Fibroblast of skin of abdomen (primary cell): ENCODE measurements at places on chromosomes 4 and X.

DNA sequence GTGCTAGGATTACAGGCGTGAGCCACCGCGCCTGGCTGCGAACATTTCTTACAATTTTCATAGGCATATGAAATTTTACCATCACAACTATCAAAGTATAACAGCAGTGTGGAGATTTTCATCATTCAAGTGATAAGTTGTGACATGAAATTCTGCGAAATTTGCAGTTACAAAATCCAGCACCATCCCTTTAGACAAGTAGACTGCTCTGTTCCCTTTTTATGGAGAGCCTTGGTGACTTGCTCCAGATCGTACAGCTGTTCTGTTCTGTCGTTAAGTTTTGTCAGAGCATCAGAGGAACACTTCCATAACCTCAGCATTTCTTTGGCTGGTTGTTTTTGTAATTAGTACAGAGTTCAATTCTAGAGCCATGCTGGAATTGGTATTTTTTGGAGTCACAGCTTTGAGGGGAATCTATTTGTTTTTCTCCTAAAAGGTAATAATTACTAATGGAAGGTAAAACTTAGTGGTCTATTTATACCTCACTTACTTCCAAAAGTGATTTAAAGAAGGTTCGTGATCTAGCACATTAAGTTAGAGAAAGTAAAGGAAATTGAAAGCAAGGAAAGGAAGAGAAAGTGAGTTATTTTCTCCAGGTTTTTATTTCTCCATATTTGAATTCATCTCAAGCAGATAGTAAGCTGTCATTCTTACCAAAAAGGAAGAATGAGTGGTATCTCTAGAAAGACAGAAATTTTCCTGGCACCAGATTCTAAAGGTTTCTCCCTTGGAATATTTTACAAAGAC lies 22.1 kb downstream of the ZRSR2 start:
- no peak for DNase-seq

GRCh38 chrX:27597508-27597907 lies 7.4 kb downstream of the DCAF8L2 start:
- peak; percentile 26 for DNase-seq

DNA sequence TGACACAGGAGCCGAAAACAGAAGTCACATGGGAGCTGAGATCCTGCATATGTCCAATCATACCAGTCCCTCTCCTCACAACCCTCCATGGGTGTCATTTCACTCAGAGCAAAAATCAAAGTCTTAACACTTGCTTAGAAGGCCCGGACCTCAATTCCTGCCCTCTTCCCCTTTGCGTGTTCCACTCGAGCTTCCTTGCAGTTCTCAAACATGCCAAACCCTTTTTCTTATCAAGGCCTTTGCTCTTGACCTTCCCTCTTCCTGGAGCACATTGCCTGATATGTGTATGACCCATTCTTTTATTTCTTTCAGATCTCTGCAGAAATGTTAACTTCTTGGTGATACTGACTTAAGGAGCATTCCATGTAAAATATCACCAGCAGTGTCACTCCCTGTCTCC lies 87.0 kb upstream of the USP38 start:
- no peak for DNase-seq

DNA sequence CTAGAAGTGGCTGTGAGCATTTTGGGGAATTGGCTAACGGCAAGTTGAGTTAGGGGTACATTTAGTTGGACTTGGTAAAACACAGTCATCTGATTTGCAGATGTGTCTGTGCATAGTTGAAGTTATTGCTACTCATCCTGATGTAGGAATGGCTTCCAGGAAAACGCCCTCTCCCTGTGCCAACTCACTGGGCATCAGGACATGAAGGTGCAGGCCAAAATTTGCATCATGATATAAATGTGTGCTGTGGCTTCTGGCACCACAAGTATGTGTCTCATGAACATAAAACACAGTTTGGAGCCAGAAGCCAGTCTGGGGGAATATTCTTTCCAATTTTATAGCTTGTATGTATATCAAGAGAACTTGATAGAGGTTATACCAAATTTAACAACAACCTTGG lies 54.2 kb upstream of the CBR4 start:
- DNase-seq: no peak

DNA sequence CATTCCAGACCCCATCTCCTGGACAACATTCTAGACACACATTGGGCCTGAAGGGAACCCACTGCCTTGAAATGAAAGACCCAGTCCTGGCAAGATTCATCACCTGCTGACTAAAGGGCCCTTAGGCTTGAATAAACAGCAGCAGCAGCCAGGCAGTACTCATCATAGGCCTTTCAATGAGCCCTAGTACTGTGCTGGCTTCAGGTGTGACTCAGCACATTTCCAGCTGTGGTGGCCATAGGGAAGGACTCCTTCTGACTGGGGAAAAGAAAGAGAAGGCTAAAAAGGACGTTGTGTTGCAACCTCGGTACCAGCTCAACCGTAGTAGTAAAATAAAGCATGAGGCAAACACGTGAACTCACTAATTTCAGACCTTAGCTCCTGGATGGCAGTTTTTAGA lies 344.0 kb downstream of the ACTRT1 start:
- DNase-seq: no peak

DNA sequence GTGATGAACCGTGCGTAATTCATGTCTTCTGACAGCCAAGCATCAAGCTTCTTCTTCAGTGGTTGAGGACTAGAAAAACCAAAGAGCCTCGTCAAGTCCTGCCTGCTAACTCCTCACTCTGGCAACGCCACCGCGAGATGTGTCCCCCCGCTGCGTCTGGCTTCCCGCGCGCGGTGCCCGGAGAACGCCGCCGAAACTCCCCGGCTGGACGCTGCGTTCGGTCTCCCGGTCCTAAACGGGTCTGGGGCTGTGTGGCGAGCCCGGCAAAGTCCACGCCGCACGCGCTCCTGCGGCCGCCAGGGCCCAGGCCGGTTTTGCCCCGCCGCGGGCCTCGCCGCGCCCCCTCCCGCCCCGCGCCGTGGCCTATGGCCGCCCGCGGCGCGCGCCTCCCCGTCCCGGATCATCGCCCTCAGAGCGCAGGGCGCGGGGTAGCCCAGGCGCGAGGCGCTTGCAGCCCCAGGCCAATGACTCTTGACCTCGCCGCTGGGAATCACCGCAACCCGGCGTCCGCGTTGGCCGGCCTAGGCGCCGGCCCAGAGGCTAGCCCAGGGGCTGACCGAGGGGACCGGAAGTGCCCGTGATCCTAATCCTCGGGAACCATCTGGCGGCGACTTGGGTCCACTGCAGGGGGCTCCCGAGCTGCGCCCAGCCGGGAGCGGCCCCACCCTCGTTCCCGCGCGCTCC lies at the start of gene AADAT:
Gene AADAT (minus strand): TSS at position 289 of the 684 bp plus-strand sequence. CDS start 266 bp downstream, at position 23.
- peak; percentile 81 for DNase-seq

- DNase-seq: peak; percentile 30
These were observed 18.2 kb downstream of the MRFAP1 start for GRCh38 chr4:6658597-6659075.

- DNase-seq: no peak
These were observed 7.0 kb downstream of the SMIM14 start for GRCh38 chr4:39631700-39632079.

DNA sequence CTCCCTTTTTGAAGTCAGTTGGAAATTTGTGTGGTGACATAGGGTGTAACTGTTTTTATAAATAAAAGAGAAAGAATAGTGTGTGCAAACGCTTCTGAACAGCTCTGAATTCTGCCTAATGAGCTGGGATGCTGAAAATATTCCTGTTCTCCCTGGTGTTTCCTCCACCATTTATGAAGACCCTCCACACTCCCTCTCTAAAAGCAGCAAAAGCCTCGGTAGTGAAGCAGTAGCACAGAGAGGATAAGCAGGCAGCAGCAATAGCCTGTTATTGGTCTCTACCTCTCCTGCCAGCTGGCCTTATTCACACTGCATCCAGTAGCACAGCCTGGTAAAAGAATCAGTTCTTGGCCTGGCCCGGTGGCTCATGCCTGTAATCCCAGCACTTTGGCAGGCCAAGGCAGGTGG lies 406.1 kb downstream of the IQCM start:
- no peak for DNase-seq

DNA sequence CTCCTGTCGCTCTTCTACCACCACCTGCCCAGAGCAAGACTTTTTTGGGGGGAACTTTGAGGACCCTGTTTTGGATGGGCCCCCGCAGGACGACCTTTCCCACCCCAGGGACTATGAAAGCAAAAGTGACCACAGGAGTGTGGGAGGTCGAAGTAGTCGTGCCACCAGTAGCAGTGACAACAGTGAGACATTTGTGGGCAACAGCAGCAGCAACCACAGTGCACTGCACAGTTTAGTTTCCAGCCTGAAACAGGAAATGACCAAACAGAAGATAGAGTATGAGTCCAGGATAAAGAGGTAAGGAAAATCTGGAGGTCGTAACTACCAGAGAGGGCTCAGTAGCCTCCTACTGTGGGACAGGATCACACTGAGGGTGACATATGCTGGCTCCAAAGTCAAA lies 364.5 kb downstream of the MAPK10 start:
- no peak for DNase-seq

DNA sequence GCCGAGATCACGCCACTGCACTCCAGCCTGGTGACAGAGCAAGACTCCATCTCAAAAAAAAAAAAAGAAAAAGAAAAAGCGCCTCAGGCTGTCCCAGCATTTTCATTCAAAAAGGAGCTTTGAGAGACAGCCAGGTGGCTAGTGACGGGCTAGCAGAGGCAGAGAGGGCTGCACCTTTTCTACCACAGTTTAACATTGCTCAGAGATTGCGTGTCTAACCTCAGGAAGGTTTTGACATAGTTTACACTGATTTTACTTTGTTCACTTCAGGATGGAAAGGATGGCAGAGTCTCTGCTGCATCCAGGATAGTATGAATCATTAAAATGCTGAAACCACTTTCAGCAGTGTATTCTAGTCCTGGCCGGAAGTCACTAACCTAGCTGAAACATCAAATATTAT lies 28.1 kb downstream of the ZFP42 start:
- DNase-seq: peak; percentile 9

GRCh38 chrX:66015152-66015831 lies 24.6 kb downstream of the VSIG4 start:
- no peak for DNase-seq

- DNase-seq: peak; percentile 22
These were observed 333.8 kb upstream of the PCDH7 start for GRCh38 chr4:30386266-30386895.

DNA sequence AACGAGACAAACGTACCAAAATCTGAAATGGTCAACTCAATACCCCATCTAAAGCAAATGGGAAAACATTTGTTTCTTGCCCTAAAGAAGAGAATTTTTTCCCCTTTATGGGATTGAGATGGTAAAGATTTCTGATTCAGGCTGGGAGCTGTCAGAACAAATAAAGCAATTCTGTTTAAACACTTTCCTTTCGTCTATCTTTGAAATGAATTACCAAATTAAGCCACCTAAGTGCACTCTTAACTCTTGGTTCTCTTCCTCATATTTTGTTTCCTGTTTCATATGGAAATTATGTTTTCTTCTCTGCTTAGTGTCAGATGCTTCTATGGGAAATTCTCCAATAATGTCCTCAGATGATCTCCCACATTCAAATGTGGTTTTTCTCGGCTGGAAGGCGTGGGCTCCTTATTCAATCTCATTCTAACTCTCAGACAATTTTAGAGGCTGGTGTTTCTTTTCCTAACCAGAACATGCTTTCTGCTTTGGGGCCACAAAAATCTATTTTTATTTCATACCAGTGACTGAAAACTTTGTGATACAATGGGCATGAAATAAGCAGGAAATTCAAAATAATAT lies 50.3 kb upstream of the HPF1 start:
- DNase-seq: no peak

DNA sequence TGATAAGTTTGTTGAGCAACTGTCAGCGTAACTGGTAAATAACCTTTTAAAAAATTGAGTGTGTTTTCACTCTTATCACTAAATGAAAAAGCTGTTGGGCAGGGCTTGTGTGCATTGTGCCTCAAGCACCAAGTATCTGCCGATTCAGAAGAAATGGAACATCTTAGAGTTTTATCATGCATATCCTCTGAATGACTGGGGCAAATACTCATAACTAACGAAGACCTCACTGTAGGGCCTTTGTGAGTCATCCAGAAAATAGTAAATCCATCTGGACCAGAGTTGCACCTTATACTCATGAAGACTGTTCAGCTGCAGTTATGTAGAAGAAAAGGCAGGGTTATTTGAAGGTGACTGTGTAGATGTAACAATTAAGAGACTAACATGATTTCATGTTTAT lies 222.1 kb downstream of the CAMK2D start:
- DNase-seq: peak; percentile 79

DNA sequence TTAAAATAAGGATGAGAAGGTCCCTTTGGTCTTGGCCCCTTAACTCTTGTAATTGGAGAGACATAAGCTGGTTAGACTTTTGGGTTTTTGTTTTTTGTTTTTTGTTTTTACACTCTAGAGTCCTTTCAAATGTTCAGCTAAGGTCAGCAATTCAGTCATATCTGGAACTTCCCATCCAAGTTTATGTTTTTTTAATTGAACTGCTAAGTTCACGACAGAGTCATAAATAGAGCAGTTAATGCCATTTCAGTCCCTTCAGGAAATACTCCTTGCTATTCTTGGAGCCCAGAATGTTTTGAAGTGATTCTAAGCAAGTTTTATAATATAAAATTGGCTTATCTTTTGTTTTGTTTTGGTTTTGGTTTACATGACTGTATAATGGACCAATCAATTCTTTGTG lies 329.4 kb upstream of the PABPC4L start:
- DNase-seq: no peak

- no peak for DNase-seq
These were observed at the start of gene CXCL13 for GRCh38 chr4:77605210-77605902. Gene CXCL13, plus strand, starts transcription at chr4:77605820. Its CDS starts 46 bp downstream, at chr4:77605866.

DNA sequence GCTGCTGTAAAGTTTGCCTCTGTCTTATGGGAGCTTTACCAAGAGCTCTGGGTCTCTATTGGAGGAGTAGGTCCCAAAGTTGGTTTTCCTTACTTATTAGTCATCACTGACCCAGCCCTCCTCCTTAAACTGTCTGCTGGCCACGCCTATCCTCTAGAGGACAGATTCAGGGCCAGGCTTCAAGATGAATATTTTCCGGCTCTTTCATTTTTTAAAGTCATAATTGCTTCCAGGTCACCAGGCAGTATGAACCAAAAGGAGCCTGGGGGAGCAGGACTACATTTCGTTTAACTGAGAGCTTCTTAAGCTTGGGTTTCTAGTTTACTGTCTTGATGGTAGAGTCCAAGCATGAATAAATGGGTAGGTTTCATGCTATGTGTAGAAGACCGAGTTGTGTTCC lies 13.7 kb downstream of the BCORL1 start:
- peak; percentile 62 for DNase-seq

GRCh38 chrX:52923781-52924241 lies 26.7 kb downstream of the FAM156B start:
- peak; percentile 48 for DNase-seq

- no peak for DNase-seq
These were observed 2.6 kb upstream of the OTUD4 start for GRCh38 chr4:145183023-145183422.

DNA sequence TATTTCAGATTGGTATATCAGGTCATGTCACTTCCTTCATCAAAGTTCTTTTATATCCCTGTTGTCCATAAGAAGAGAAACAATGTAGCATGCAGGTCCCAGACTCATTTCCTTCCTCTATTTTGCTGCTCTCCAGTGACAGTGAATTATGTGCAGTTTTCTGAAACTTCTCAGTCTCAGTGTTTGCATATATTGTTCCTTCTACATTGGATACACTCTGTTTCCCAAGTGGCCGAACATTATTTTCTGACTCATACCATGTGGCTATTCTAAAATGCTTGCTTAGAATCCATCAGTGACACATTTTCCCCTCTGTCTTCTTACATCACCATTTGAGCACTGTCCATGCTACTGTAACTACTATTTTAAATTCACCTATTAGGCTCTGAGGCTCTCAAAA lies 305.7 kb downstream of the PDHA2 start:
- peak; percentile 17 for DNase-seq
